Activated naive CD8-positive, alpha-beta T cell treated with anti-CD3 and anti-CD28 coated beads, Interleukin-2, amount 50 U/mL, for 16 hours (primary cell): ENCODE measurements at places on chromosomes 4 and X.

- no peak for DNase-seq
Measured at GRCh38 chr4:100248476-100248875, 58.2 kb upstream of the DDIT4L start.

DNA sequence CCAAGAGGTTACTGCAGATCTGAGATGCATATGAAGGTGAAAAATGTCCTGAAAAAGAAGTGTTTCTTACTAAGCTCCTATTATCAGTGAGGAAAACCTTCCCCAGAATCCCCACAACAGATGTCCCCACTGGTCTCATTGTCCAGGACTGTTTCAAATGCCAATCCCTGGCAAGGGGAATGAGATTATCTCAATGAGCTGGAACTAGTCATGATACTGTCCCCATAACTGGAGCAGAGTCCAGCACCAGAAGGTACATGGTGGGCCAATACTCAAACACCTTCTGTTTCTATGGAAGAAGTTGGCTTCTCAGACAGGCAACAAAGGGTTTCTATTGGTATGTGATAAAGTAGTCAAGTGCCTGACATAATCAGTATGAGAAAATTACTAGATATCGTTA lies 221.1 kb upstream of the TLL1 start:
- DNase-seq, result no peak

- DNase-seq, result no peak
Measured at GRCh38 chr4:3305610-3306371, 13.0 kb downstream of the RGS12 start.

- no peak for DNase-seq
Measured at GRCh38 chr4:40621592-40622512, 7.8 kb downstream of the RBM47 start.

GRCh38 chr4:178339769-178340168 lies 897.5 kb upstream of the AGA start:
- no peak for DNase-seq

DNA sequence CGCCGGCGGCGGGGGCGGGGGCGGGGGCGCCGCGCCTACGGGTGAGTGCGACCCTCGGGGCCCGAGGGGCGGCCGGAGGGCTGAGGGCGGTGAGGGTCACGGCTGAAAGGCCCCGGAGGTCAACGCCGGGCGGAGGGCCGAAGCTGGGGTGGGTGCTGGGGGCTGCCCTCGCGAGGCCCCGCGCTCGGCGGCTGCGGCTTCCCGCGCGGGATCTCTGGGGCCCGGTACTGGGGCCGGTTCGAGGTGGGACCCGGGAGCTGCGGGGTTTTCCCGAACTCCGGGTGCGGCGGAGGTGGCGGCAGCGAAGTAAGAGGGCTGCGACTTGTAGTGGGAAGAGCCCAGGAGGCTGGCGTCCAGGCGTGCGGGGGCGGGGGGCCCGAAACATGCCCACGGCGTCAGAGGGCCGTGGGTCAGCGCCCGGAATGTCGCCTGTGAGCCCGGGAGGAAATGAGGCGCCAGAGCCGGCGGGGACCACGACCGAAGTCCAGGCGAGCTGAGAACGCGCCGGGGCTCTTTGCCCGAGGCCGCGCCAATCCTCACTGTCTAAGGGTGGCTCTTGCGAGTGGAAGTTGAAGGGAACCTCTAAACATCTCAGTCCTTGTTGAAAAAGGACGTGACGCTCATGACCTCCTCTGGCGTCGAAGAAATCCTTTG lies 407 bp downstream of the IL13RA1 start:
- no peak for DNase-seq

- no peak for DNase-seq
Measured at GRCh38 chr4:144449611-144450010, 196.3 kb upstream of the HHIP start.

DNA sequence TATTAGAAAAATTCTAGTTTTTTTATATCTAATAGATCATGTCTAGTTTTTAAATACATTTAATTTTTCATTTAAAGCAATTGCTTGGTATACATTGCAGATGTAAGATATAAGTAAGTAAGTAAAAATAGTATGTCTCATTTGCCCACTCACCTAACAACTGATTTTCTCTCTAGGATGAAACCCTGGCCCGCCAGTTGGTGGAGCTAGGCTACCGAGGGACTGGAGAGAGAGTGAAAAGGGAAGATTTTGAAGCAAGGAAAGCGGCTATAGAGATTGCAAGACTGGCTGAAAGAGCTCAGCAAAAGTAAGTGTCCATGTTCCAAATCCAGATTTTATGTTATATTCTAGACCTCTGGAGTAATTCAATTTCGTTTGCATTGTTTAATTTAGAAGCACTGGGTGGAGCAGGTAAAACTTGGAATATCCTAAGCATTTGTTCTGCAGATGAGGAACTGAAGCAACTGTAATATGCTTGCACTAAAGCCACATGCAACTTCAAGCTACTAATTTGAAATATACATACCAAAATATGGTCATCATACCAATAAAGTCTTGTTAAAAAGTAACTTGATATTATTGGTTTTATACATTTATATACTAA lies 27.1 kb downstream of the CFAP299 start:
- no peak for DNase-seq

GRCh38 chr4:115548123-115548522 lies 434.7 kb upstream of the NDST4 start:
- no peak for DNase-seq

- DNase-seq, result no peak
Measured at GRCh38 chrX:68532831-68533533, 34.1 kb downstream of the YIPF6 start.

GRCh38 chr4:38987491-38987890 lies 44.7 kb downstream of the TMEM156 start:
- no peak for DNase-seq

- DNase-seq, result no peak
Measured at GRCh38 chr4:153887217-153887616, 98.3 kb upstream of the SFRP2 start.

GRCh38 chr4:176671532-176671931 lies 121.2 kb downstream of the VEGFC start:
- no peak for DNase-seq

GRCh38 chrX:135347381-135348016 lies 38.2 kb downstream of the ETDC start:
- no peak for DNase-seq

DNA sequence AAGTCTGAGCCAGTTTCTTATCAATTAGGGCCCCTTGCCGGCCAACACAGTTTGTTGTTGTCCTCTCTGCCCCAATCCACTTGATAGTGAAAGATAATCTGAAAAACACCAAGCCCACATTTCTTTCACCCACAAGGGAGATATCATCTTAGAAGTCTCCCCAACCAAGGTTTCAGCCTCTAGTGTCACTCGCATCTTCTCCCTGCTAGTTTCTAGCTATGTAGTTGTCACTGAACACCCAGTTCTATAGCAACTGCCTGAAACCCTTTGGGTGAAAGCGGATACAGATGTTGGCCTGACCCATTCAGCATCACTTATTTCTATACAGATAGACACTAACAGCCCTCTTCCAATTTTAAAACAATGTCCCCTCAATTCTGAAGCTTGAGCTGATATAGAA lies 116.3 kb downstream of the BMP15 start:
- DNase-seq, result no peak

DNA sequence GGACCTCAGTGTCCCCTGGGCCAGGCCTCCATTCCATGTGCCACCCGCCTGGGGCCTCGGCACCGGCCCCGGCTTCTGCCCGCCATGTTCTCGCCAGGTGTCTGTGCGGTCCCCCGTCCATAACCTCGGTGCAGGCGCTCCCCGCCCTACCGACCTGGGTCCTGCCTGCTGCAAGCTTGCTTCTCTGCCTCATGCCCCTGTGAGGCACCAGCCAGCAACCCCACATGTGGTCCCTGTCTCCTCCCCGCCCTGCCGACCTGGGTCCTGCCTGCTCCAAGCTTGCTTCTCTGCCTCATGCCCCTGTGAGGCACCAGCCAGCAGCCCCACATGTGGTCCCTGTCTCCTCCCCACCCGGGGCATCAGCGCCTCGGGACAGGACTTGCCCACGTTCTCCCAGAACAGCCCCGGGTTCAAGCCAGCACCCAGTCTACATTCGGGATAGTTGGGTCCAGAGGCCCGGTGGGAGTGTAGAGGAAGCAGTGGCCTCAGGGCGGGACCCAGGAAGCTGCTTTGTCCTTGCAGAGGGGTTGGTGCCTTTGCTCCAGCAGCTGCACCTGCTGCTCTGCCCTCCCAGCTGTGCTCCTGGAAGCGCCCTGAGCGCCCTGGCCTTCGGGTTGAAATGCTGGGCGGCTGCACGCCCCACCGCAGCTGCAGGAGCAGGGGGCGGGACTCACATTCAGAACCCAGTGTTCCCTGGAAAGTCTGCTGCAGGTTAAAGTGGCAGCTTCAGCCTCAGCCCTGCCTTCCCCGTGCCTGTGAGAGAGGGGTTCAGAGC lies 20.1 kb upstream of the UVSSA start:
- no peak for DNase-seq

DNA sequence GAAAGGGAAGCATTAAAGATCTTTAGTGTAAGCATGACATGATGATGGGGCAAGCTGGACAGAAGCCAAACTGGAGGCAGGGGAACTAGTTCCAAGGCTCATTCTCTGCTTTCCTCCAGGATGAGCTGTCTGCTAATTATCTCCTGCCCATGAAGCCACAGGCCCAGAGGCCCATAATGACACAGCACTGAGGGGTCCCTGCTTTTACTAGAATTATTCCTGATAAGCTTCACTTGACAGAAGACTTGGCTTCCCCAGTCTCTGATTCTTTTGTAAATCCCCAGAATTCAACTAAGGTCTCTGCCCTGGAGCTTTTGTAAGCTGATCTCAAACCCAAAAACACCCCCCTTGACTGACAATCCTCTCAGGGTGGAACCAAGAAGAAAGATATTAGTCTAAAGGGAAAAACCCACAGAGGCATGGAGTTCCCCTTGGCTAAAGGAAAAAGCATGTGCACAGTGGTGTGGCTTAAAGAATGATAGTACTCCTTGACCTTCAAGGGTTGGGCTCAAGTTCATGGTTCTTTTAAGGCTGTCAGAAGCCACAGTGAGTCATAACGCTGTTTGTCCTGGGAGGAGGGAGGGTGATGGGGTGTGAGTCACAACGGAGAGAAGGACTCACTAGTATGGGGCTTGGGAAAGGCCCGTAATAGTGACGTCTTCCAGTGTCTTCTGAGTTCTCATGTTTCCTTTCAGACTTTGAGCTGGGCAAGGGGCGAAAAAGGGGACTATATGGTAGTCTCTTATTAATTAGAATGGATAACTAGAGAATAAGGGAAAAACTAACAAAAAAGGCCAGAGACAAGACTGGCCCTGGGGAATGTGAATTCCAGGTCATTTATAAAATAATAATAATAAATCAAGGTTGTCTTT lies 146.0 kb upstream of the CPEB2 start:
- no peak for DNase-seq

DNA sequence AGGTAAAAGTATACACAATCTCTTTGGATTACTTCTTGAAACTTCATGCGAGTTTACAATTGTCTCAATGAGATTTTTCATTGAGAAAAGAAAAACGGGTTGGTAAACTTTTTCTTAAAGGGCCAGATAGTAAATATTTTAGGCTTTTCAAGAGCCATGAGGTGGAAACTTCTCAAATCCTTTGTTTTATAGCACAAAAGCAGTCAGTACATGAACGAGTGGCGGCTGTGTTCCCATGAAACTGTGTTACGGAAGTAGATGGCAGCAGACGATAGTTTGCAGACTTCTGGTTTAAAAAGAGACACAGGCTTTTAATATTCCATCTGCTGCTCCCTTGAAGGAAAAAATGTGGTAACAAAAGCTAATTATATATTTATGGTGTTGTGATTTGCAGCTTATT lies 332.0 kb downstream of the TENM3 start:
- no peak for DNase-seq

- no peak for DNase-seq
Measured at GRCh38 chrX:124256216-124256615, 76.2 kb upstream of the TEX13D start.

DNA sequence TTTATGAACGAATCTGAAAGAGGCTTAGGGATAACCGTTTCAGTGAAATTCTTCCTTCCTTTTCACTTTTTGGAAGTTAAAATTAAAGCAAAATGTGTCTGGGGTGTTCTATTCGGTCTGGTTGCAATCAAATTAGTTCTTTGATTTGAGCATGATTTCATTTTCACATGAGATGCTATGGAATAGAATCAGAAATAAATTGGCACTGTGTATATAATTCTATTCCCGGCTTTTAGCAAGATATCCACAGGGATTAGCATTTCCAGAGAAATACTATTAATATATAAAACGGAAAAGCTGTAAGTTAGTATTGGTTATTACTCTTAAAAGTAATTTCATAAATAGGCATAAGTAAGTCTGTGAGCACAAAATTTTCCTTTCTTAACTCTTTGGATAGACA lies 1676.8 kb upstream of the PCDH7 start:
- DNase-seq, result no peak

DNA sequence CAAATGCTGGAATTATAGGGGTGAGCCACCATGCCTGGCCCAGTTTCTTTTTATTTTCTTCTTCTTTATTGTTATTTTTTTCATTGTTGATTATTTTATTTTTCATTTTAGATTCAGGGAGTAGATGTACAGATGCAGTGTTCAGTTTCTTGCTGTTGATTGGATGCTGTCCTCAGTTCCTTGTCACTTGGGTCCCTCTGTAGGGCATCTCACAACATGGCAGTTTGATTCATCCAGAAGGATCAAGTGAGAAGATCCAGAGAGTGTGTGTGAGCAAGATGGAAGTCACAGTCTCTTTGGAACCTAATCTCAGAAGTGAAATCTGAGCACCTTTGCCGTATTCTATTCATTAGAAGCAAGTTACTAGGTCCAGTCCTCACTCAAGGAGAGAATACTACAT lies 20.9 kb downstream of the HMGB3 start:
- DNase-seq, result no peak

GRCh38 chr4:26503427-26503826 lies 13.1 kb upstream of the CCKAR start:
- no peak for DNase-seq

- DNase-seq, result no peak
Measured at GRCh38 chrX:119055687-119056086, 17.1 kb upstream of the CT47C1 start.

DNA sequence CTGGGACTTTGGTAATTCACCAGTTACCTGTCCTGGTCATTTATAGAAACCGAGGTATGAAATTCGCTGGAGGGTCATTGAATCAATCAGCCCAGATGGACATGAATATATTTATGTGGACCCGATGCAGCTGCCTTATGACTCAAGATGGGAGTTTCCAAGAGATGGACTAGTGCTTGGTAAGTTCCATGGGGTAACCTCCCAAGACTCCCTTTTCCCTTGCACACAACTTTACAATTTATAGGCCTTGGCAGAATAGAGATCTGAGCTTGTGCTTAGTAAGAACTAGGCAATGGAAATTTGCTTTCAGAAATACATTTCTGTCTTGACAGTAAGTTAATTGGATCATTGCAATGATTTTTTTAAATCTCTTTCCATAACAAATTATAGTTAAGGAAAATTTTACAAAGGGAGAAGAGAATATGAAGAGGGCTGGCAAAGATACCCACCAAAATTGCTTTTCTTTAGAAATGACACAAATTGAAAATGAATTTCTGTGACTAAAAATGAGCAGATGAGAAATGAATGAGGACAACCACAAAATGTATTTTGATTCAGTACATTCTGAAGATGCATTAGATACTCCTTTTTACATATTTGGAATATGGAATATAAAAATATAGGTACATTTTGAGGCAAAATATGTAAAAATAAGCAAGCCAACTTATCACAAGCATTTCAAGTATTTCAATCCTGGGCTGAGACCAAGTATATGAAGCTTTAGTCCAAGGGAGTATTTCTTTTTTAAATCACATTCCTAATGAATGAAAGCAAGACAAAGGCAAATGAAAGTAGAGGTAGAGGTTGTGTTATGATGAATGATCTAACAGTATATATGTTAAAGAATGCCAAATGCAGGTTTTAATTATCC lies 45.9 kb downstream of the PDGFRA start:
- no peak for DNase-seq
